ENCODE measurements at places on chromosomes 4 and X.
A peak's percentile ranks its signal among the peaks of the same experiment; 100 is the strongest.

DNA sequence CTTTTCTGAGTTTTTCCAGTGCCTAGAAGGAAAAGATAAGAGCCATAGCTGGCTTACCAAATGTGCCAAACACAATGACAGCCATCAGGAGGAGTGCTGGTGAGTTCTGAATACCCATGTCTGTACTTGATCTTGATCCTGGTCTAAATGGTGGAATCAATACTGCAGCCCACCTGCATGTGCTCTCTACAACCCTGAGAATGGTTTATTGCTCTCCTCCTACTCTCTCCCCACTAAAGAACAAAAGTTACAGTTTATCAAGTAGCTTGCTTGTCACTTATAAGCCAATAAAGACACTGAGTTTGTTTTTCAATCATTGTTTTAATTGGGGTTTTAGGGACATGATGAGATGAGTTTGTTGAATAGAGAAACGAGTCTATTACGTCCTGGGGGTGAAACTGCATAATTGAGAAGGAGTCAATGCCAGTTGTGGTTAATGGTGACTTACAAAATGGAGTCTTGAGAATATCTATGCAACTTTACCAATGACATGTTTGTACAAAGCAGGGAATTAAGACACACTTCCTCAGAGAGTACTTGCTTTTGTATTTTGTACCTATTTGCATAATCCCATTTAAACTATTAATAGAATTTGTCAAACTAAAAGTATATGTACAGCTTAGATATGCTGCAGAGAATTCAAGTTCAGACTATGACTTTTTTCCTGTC, 20.8 kb upstream of the CXCL3 start:
- DNase-seq, result no peak

DNA sequence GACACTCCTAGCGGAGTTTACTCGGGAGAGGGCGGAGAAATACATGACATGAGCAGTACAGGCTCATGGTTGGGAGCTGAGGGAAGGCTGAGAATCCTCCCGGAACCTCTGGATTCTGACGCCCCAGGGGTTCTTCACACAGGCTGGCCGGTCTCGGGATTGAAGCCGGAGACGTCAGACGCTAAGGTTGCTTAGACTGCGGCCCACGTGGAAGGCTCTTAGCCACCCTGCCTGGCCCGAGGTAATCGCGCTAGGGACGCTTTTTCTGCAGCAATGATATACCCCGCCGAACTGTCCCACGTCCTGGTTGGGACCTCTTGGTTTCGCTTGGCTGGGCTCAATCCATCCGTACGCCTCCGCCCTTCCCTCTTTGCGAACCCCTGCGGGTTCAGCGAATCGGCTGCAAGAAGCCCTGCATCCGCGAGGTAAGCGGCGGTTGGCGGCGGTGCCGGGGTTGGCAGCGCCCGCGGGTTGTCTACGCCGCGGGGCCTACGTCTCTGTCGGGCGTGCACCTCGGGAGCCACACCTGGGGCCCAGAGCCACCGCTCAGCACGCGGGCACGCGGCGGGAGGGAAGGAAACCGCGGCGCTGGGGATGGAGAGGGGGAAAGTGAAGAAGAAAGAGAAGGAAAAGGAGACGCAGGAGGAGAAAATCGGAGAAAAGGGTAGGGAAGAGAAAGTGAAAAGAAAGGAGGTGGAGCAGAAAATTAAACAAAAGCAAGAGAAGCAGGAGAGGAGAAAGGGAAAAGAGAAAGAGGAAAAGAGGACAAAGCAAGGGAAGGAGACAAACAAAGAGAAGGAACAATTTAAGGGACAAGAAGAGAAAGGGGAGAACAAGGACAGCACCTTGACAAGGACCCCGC, at the start of gene ARL9:
Gene ARL9, plus strand, starts transcription at position 523 of the 862 bp plus-strand sequence. Its CDS starts 72 bp downstream, at position 595.
- DNase-seq, result peak; percentile 31

- no peak for DNase-seq
Measured at GRCh38 chrX:3428792-3429191, 82.3 kb upstream of the MXRA5 start.

DNA sequence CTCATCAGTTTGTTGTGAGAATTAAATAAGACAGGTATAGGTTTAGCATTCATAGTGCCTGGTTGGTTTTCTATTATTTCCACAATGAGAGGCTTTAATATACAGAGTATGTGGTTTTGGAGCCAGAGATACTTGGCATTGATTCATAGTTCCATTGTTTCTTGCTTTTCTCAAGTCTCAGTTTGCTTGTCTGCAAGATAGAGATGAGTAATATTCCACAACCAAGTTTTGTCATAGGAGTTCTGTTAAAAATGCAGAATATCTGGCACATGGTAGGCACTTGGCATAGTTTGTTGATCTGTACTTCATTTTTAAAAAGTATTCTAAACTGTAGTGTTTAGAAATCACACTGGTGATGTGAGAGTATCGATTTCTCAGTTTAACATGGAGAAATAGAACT, 37.5 kb upstream of the EDA2R start:
- no peak for DNase-seq

DNA sequence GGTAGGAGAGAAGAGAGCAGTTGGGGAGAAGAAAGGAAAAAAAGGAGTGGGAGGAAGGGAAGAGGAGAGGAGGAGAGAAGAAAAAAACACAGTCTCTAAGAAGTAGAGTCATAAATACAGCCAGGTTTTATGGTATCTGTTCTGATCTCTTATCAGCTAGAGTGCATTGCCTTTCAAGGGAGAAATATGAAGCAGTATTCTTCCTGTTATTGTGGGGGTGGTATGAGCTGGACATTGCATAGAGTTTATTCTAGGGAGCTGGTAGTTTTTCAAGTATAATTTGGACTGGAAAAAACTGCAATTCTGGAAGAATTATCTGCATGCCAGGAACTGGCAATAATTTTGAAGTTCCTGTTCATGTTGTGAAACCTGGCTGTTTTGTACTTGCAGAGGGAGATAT, 54.9 kb upstream of the TAB3 start:
- DNase-seq, result no peak

DNA sequence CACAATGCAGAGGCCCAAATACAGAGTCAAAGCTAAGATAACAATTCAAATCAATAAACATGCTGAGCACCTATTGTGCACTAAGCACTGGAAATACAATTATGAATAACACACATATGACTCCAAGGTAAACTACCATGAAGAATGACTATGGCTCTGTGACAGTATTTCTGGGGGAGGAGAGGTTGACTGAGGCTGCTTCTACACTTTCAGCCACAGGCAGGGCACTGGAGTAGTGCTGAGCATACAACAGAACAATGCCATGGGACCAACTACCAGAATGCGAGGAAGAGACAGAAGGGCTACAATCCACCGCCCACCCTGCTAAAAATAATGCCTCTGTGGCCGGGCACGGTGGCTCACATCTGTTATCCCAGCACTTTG, 13.7 kb downstream of the TEC start:
- DNase-seq, result no peak

GRCh38 chrX:97200454-97200853, 316.7 kb downstream of the RPA4 start:
- no peak for DNase-seq

- no peak for DNase-seq
Measured at GRCh38 chr4:183171484-183172267, 72.6 kb downstream of the WWC2 start.

GRCh38 chr4:10182446-10183424, 66.1 kb upstream of the WDR1 start:
- no peak for DNase-seq

GRCh38 chr4:37604461-37604860, 81.7 kb downstream of the RELL1 start:
- no peak for DNase-seq

GRCh38 chrX:28120072-28120471, 138.8 kb upstream of the DCAF8L1 start:
- DNase-seq, result no peak

- DNase-seq, result no peak
Measured at GRCh38 chr4:7276515-7276914, 84.2 kb downstream of the SORCS2 start.

- DNase-seq, result no peak
Measured at GRCh38 chr4:110415478-110415877, 60.5 kb upstream of the ENPEP start.

DNA sequence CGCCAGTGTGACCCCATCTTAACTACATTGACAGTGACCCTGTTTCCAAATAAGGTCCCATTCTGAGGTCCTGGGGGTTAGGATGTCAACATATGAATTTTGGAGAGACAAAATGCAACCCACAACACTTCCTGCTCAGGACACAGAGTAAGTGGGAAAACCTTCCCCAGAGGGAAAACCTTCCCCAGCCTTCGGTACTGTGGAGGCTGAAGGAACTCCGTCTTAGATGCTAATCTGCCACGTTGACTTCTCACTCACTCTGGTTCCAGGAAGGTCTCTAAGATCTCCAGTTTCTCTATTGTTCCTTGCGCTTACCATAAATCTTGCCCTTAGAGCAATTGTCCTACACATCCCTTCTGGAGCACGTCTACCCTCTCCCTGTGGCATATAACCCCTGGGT, 29.7 kb upstream of the HMX1 start:
- DNase-seq, result no peak

DNA sequence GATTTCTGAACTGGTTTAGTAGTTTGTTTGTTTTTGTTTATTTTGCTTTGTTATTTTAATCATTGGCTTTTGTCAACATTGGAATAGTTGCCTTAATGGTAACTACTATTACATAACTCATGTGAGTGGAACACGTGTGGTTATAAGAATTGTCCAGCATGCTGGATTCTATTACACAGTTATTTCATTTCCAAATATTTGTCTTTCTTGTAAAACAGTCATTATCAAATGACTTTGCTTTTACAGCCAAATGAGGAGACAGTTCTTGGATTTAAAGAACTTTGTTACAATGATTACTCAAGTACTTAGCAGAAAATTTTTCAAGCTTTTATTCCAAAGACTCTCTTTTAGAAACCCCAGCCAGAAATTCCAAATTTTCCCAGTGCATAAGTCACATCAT, 516.1 kb upstream of the MAGEB2 start:
- no peak for DNase-seq
